ENCODE measurements at places on chromosomes 2 and 18. TPM values are rescaled to one million over a fixed set of nuclear protein-coding genes. Genes with fewer than 3 reads are reported as not detected.

The FIGN gene
- 1.5 TPM for total RNA-seq

The SERPINB2 gene
- total RNA-seq, result not detected

DNA sequence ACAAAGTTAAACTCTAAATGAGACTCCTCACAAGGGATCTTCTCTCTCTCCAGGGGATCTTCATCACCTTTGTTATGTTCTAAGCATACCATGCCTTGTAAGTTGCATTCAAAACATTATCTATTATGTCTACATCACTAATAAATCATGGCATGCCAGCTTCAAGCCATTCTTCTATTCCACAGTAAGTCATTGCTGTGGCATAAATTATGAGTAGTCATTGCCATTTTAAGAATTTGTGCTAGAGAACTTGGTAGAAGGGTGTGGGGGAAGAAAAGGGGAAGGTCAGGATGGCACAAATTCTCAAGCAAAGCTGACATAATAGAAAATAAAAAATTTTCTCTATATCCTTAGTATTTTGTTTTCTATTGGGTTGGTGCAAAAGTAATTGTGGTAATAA lies 33.5 kb downstream of the BARD1 start:
- no peak for DNase-seq

- DNase-seq, result no peak
These were observed 420.3 kb upstream of the CHAC2 start for GRCh38 chr2:53347269-53347668.

GRCh38 chr18:68840554-68841263 lies 42.8 kb downstream of the CCDC102B start:
- DNase-seq, result no peak
